ENCODE measurements at places on chromosomes 11 and 22.
A peak's percentile ranks its signal among the peaks of the same experiment; 100 is the strongest.

DNA sequence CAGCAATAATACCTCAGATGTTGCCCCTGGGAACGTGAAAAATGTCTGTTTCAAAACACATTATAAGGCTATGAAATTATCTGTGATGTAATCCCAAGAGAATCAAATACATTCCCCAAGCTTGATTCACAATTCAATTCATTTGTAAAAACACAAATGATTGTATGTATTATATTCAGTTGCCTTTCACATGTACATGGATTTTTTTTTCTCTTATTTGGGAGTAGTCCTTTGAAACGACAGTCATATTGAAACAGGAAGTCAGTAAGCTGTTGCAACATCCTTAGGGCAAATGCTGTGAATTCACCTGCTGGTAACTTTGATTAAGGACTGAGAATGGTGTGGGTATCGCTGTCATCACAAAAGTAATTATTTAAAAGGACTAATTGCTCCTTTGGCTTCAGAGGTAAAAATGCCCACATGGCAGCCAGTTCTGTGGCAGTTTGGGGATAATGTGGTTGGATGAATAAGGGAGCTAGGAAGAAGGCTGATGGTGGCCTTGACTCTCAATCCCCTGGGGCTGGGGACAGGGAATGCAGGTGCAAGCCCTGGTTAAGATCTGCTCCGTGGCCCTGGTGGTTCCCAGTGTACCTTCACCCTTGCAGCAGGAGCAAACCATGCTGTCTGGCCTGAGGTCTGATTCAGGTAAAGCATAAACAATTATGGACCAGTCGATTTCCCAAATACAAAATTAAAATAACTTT, 13.2 kb downstream of the EHF start:
- no peak for DNase-seq

DNA sequence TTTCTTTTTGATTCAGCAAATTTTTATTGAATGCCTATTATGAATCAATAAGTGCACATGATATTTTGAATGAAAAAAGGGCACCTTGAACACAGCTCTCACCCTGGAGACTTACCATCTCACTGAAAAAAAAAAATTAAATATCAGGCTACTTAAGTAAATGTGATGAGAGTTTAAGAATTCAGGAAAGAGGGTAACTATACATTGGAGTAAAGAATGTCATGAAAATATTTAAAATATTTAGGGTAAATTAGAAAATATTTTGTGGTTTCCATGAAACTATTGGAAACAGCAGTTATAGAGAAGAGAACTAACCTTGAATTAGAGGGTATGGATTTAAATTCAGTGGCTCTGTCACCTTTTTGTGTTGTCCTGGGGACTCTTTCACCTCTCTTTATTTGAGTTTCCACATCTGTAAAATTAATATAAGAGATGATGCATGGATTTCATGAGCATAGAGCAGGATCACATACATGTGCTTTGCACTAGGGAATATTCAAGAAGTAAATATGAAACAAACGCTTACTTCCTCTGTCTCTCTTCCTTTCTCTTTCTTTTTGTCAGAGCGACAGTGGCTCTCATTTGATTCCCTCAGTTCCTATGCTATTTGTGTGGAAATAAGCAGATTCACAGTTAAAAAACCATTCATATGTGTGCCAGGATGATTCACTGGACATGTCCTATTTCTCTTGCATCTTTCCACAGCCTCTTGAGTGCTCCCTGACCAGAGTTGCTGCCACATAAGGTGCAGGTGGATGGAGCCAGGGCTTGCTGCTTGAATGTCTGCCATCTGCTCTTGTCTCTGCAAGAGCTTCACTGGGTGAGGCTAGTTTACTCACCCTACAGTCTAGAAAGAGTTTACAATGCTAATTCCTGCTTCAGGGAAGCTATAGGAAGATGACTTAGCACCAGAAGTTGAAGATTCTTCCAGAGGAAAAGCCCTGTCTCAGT, 533.1 kb downstream of the ETS1 start:
- no peak for DNase-seq

DNA sequence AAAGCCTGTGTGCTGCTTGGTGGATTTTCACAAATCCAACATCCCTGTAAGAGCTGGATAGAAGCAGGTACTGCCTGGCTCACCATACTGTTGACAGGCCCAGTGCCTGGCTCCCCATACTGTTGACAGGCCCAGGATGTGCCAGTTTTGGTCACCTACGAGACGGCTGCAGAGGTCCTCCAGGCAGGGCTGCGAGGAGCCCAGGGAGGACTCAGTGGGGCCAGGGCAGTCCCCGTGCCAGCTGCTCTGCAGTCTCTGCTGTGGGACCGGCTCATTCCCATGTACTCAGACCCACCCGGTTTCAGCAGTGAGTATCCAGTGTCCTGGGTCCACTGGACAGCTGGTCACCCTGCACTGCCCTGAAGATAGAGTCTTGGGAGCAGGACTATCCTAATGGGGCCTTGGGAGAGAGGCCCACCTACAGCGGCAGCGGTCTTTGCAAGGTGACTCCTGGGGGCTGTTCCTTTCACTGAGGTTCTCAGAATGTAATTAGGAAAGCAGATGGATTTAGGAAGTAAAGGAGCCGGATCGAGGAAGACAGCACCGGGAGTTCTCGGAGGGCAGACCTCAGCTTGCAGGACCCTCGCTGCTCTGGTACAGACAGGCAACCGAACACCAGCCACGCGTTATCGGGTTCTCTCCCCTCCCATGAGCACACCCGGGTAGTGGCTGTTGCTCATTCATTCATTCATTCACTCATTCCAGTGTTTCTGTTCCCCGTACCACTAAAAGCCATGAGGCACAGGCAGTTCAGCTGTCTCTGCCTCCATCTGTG, 106.1 kb downstream of the CTTN start:
- DNase-seq = no peak

- no peak for DNase-seq
Measured at GRCh38 chr11:73196576-73196975, 21.5 kb upstream of the P2RY2 start.

DNA sequence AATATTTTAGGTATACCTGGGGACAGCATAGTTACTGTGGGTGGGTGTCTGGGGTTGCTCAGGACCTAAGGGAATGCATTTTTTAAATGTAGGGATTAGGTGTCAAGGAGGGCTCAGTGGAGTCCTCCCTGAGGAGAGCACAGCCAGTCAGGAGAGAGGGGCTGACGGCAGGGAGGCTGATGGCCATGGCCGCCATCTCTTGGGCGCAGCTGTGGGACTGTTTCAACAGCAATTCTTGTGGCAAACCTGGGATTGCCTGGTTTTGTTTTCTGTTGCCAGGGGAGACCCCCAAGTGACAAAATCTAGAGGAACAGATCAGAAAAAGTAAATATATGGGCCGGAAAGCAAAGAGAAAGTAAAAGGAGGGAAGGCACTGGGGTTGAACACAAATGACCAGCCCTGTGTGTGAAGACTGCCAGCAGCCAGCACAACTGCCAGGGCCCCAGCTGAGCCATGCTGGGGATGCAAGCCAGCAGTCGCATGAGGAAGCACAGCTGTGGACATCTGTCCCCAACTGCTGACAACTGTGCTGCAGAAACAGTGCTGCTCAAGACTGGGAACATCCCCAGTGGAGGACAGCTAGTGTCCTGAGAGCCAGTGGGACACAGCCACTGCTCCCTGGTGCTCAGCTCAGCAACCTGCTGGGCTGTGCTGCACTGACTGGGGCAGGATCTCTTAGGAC, 10.5 kb downstream of the MIF start:
- DNase-seq = no peak

- DNase-seq = no peak
Measured at GRCh38 chr11:103958475-103959215, 77.8 kb upstream of the DDI1 start.

GRCh38 chr11:123191939-123192338, 3.1 kb downstream of the CLMP start:
- no peak for DNase-seq

- DNase-seq = no peak
Measured at GRCh38 chr11:3859373-3859881, 4.0 kb downstream of the STIM1 start.

GRCh38 chr11:117818041-117818873, 6.3 kb downstream of the FXYD2 start:
- peak; percentile 45 for DNase-seq

GRCh38 chr11:62540804-62541701, 5.6 kb downstream of the AHNAK start:
- DNase-seq = no peak

- DNase-seq = peak; percentile 29
Measured at GRCh38 chr11:124586238-124586860, 16.6 kb downstream of the OR8A1 start.

DNA sequence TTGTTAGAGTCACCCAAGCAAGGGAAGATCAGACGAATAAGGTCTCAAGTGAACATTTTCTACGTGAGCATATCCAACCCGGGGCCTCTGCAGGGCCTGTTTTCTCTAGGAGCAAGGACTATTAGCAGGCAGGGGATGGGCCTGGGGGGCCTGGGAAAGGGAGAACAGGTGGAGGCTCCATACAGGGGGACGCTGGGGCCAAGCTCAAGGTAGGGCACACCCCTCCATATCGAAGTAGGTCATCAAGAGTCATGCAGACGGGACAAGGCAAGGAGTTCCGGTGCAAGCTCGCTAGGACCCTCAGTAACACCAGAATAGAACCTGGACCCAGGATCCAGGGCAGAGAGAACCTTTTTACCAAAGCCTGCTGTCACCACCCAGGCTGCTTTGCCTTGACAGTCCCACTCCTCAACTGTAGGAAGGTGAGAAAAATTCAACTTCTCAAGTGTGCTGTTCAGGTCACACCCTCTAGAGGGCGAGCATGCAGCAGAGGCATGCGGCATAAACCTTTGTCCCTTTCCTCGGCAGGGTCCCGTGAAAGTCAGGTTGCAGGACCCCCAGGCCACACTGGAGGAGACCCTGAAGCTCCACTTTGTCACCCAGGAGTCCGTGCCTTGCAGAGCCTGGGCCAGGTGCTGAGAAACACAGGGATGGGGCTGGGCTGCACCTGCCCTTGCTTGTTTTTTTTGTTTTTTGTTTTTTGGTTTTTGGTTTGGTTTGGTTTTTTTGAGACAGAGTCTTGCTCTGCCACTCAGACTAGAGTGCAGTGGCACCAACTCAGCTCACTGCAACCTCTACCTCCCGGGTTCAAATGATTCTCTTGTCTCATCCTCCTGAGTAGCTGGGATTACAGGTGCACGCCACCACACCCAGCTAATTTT, 8.6 kb upstream of the APOBEC3B start:
- DNase-seq = peak; percentile 26

DNA sequence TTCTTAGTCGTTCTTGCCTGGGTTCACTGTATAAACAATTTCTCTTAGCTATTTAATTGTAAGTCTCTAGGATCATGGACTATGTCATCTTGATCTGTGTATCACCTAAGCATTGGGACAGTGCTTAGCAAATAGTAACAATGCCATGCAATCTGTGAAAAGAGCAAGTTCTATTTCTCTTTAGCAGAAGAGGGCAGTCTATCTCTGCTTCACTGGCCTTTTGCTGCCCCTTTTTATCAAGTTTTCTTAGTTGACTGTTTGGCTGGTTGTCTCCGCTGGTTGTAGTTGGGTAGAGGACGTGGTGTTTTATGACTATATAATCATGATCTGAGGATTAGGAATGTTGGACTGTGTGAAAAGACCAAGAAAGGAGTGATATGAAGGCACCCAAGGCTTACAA, 315.0 kb downstream of the JRKL start:
- DNase-seq = no peak

DNA sequence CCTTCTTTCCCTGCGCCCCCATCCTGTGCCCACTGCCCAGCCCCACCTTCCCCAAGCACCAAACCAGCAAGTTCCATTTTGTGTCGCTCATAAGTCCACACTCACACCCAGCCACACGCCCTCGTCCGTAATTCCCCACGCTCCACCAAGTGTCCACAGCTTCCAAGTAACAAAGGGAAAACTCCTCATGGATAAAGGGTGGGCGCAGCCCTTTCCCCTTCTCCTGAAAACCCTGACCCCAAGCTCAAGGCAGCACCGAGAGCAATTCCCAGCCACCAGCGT, 458 bp downstream of the FXYD6 start:
- no peak for DNase-seq

DNA sequence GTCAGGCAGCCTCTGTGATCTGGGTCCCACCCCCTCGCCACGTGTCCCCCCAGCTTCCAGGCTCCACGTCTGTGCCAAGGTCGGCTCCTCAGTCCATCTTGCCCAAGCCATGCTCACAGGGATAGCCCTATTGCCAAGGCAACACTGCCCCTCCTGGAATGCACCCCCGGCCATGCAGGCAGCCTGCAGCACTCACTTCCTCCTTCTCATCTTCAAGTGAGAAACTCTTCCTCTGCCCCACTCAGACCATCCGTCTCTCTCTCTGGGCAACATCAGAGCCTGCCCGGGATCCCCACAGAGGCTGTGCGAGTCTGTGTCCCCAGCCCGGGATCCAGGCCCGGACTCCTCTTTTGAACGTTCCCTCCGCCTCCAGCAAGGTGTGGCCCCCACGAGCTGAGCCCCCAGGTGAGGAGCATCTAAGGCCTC, 852.3 kb downstream of the BRD1 start:
- no peak for DNase-seq

DNA sequence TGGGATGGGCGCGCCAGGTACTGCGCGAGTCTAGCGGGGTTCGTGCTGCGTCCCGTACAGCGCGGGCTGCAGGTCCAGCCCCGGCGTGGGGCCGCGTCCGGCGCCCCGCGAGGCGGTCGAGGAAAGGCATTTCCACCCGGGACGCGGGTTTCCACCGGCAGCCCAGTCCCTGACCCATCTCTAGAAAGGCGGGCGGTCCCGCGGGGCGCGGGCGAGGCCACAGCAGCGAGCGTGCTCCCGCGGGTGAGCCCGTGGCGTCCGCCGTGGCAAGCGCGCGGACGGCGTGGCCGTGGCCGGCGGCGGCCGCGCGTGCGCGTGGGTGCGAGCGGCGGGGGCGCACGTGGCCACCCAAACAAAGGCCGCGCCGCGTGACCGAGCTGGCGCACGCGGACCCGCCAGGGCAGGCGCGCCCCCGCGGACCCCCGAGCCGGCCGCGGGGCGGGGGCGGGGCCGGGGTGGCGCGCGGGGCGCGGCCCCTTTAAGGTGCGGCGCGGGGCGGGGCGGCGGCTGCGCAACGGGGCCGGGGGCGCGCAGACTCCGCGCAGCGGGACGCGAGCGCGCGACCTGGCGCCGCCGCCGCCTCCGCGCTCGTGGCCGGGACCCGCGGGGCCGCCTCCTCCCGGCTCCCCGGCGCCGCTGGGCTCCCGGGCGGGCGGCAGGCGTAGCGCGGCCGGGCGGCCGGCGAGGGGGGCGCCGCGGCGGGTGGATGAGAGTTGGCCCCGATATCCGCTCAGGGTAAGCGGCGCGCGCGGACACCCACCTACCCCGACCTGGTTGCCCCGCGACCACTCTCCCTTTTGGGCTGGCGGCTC, 39.3 kb upstream of the CELSR1 start:
- DNase-seq = peak; percentile 51

GRCh38 chr22:30225220-30225927, 21.2 kb downstream of the LIF start:
- no peak for DNase-seq

- DNase-seq = no peak
Measured at GRCh38 chr11:35237351-35237750, 98.4 kb downstream of the CD44 start.

Data from activated CD4-positive, alpha-beta T cell treated with anti-CD3 and anti-CD28 coated beads, Interleukin-2, amount 50 U/mL, for 4 hours (primary cell).